ENCODE measurements at places on chromosomes 2 and 18.

- no peak for DNase-seq
These were observed 105.8 kb downstream of the WDR7 start for GRCh38 chr18:56756966-56757365.

- no peak for DNase-seq
These were observed 145.5 kb upstream of the OSR1 start for GRCh38 chr2:19503915-19504314.

DNA sequence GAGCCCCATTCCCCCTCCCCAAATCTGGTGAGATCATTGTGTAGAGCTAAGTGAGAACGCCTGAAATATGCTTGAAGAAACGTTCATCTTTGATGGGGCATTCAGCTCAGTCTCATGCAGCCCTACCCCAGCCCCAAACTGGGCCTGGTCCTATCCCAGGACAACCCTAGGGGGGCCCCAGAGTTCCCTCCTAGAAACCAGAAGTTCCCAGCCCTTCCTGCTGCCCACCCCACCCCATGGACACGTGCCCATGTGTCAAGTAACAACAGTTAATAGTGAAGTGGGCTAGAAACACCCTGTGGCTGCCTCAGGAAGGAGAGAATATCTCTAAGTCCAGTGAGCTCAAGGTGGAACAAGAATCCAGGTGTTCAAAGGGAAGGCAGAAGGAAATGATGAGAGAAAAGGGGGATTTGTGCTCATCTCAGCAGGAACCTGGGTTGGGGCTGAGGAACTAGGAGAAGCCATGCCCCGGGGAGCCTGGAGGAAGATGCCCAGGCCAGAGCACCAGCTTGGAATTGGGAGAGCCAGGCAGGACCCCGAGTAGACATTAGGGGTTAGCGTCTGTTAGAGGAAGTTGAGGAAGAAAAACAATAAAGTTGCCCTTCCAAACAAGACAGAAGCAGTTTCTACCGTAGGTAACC is 20.1 kb upstream of the SLC20A1 start:
- DNase-seq, result no peak

DNA sequence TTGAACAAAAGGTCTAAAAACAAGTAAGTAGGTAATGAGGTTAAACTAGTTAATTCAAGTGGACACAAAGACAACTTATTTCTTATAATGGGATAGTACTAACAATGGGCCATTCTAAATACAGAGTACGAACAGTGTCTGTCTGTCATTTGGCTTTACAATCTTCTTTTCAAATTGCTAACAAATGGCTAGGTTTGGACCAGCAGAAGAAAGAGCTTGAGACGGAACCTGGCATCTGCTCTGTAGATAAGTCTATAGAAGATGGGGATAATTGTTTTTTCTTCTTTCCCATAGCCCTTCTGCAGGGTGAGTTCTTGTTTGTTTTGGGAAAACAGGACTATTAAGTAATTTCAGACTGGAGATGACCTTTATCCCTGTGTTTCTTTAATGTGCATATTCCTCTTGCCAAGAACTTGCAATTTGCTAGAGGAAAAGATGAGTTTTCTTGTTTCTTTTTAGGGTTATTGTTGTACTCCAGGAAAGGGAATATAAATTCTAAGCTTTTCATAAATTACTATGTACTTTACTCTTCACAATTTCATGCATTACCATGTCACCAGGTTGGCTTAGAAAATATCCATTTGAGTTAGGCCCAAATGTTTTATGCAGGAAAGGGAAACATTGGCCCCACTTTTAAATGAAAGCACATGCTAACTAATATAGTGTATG is 500.5 kb upstream of the SYT4 start:
- DNase-seq, result no peak

- DNase-seq, result no peak
These were observed 7.6 kb upstream of the SERPINB12 start for GRCh38 chr18:63534615-63535014.

- DNase-seq, result no peak
These were observed 1576.0 kb upstream of the DDX18 start for GRCh38 chr2:116238511-116238910.

DNA sequence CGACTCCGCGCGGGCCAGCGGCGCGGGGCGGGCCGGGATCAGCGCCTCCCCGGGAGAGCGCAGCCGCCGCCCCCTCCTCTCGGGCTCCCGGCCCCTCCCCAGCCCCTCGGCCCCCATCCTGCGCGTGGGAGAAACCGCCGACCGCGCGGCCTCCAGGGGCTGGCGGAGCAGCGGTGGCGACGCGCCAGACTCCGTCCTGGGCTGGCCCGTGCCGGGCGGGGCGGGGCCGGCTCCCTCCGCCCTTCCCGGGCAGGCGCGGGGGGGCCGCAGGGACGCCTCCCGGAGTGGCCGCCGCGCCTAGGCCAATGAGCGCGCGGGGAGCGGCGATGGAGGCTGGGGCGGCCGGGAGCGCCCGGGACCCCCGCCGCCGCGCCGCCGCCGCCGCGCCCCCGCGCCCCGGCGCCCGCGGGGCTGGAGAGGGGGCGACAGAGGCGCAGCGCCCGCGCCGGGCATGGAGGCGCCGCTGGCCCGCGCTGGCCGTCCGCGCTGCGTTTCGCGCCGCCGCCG is 49.1 kb downstream of the KCNIP3 start:
- no peak for DNase-seq

GRCh38 chr2:132651115-132652045 is 18.6 kb downstream of the LYPD1 start:
- DNase-seq, result no peak

GRCh38 chr2:201116115-201116958 is at the start of gene CFLAR:
Gene CFLAR, plus strand, starts transcription at chr2:201116164. Its CDS starts 13,702 bp downstream, at chr2:201129866.
- DNase-seq, result no peak

DNA sequence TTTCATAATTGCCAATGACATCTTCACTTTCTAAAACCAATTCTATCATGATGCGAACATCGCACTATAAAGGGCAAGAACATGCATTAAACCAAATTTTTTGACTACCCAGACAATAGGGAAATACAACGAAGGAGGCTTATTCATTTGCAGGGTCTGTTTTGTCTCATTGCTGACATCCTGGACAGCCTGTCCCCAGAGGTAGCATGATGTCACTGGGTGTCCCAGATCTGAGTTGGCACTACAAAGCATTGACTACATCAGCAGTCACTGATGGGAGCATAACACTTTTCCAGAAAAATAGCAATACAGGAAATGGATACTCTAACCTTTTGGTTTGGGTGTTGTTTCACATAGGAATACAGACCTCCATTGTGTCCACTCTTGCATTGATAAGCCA is 180.3 kb downstream of the TMEM182 start:
- DNase-seq, result no peak

- no peak for DNase-seq
These were observed 56.5 kb downstream of the SLC8A1 start for GRCh38 chr2:40395169-40396073.

- no peak for DNase-seq
These were observed 892.2 kb upstream of the ZEB2 start for GRCh38 chr2:145412155-145412554.

DNA sequence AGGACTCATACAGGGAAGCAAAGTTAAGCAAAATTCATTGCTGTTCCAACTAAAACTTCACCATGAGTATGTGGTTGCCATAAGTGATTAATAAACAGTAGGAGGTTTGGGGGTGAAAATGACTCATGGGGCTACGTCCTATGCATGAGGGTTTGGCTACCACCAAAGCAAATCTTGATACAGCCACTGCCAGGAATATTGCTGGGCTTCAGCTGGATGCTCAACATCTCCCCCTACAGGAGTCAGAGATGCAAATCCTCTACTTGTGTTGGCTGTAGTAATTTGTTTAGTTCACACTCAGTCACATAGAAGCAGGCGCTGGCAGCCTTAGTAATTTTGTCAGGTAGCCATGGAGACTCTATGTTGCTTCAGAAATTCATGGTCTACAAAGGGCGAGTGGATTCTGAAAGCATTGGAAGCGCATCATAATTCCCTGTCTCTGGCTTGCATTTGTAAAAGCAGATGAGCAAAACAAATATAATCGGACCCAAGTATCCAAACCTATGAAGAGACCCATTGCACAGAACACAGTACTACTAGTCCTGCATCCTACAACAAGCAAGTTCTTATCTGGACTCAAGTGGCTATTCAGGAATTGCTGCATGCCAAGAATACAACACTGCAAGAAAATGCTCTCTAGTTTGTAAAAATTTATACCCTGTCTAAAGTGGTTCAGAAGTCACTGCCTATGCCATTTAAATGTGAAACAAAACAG is 76.0 kb downstream of the CD28 start:
- DNase-seq, result peak; percentile 68

DNA sequence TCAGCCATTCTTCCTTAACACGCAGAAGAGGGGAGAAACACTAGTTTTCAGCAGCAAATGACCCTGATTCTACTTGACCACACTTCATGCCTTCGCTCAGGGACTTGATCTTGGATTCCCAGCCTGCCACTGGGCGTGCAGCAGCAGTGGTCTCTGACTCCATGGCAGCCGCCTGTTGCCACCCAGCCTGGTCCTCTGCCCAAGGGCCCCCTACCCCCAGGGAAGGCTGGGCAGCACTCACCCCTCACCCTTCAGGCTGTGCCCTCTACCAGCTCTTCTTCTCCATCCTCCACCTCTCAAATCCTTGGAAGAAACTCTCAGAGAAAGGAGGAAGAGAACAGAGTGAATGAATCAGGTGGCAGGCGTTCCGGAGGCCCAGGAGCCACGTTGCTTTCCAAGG is 32.1 kb upstream of the RPL31 start:
- no peak for DNase-seq

DNA sequence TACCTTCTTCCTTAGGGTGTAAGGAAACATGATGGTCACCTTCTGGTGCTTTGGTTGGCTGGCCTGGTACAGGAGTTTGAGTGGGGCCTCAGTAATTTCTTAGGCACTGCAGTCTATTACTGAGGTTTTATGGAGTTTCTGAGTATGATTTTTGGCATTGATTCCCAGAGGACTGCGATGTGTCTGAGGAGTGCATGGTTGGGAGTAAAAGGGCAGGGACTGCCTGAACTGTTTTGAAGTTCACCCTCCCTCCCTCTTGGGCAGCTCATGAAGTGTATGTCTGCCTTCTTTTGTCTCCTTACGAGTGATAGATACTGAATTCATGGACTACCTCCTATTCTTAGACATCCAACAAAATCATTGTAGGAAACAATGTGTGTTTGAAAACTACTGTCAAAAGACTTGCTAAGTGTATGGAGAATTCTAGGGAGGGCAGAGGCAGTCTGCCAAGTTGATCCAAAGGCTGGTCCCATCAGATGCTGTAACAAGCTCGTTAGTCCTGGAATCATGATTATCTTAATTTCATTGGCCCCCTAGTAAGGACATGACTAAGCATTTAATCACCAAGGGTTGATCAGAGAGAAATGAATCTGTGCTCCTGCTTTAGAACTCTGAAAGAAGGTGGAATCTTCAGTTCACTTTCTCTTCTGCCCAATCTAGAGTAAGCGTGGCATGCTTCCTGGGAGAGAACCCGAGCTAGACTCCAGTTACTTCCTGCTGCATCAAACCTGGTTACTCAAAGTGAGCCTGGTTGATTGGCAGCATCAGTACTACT is 26.5 kb downstream of the LYPD6B start:
- no peak for DNase-seq

- no peak for DNase-seq
These were observed 14.2 kb upstream of the RTTN start for GRCh38 chr18:70219688-70220087.

DNA sequence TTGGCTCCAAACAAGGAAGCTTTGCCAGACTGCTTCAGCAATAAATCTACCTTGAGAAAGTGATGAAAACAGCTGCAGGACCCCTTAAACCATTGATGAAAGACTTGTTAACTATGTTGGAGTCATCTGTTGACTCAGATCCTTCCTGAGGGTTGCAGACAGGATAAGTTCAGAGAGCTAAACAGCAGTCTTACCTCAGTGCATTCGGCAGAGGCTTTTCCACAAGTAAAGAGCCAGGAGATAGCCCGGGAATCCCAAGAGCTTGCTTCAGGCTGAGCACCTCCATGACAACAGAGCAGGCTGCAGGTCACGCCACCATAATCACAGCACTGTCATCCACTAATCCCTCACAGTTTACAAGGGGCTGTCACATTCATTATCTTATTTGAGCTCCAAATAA is 23.7 kb downstream of the KIAA2012 start:
- no peak for DNase-seq

DNA sequence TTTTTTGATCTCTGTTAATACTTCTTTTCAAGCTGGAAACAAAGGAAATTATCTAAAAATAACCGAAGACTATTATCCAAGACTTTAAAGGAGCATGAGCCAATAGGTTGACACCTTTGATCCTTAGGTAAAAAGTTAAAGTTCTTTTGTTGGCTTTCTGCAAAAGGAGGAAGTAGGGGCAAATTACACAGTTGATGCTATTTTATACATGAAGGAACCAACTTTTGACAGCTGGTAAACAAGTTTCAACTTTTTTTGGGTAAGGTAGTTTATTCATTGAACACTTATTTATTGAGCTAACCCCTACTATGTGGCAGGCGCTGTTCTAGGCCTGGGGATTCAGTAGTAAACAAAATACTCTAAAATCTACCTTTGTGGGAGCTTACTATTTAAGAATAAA is 66.6 kb upstream of the ZEB2 start:
- no peak for DNase-seq

- no peak for DNase-seq
These were observed 305.5 kb downstream of the PTPRM start for GRCh38 chr18:7872569-7872968.

DNA sequence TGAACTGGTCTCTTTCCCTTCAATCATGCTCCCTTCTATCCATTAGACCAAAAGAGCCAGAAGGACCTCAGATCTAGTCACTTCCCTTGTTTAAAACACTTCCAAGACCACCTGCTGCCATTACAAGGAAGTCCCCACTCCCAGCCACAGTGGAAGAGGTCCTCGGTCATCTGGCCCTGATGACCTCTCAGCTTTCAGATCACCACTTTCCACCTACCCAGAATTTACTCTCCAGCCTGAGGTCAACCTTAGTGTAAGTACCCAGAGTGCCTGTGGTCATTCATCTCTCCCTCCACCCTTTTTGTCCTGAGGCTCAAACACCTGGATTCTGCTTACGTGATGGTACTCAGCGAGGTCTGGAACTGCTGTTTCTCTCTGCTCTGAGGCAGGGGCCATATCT is 67.1 kb downstream of the MARCO start:
- no peak for DNase-seq

DNA sequence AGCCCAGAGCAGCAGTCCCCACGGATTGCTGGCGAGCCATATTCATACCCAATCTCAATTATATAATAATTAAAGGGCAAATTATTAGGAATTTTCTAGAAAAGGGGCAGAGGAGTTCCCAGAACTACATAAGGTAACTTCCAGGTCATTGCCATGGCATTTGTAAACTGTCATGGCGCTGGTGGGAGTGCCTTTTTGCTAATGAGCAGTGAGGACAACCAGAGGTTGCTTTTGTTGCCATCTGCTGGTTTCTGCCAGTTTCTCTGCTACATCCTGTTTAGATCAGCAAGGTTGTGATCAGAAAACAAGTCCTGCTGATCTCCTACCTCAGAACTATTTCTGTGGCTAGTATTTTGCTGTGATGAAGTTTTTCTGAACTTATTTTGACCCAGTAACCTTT is 159.8 kb upstream of the PIEZO2 start:
- DNase-seq, result no peak

DNA sequence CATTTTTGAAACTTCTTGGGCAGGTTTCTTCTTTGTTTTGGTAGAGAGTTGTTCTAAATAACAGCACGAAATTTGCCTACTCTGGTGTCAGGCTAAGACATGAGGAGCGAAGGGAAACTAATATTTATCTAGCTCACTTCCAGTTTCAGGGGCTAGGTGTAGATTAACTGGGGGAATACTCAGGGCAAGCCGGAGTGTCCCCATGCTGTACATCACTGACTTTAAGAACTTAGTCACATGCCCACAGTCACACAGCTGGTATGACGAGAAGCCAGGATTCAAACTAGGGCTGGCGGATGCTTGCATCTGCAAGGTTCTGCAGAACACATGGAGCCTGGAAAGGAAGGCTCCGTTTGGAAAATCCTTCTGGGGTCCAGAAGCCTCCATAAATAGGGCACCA is 133.3 kb downstream of the ALPK2 start:
- no peak for DNase-seq

GRCh38 chr18:10379522-10379921 is 74.9 kb upstream of the APCDD1 start:
- no peak for DNase-seq
